HT-29 (cell line): ENCODE measurements at places on chromosomes 5 and 9.

DNA sequence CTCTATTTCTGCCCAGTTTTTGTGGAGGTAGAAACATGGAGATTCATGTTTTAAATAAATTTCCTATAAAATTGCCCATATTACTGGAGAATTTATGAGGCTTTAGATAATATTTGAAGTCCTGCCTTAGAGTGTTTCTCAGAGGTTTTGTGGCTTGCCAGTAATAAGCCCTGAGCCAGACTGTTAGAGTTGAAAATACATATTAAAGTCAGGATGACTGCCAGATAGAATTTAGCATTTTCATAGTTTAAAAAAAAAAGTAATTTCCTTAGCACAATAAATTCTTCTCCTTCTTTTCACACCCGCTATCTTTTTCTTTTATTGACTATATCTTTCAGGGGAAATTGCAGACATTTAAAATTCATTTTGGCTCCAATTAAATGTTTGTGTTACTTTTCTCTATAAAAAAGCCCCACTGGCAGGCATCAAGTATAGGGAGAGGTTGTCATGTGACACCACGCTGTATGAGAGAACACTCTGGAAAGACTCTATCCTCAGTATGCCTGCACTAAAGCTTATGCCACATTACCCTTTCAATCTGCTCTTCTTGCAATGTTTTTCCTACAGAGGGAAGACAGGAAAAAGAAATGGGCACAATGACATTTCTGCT lies 135.2 kb downstream of the MPDZ start:
- no peak for DNase-seq

DNA sequence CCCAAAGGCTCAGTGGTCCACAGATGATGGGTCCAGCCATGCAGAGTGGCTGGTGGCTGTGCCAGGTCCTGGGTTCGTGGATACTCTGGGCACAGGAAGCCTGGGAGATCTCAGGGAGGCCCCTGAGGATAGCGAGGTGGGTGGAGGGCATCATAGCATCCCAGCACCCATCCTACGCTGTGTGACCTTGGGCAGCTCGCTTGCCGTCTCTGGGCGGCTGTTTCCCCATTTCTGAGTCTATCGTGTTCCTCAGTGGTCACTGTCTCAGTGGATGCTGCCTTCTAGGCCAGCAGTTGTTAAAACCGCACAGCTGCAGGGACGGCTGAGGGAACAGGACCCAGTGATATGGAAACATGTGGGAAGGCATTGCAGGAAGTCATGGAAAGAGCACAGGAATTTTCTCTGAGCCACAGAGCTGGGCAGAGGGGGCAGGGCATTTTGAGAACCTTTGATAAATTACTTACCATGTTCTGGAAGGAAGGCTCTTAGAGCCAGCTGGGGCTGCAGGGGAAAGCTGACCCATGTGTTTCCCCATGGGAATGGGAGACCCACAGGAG lies 86.4 kb upstream of the COL5A1 start:
- DNase-seq, result no peak

- DNase-seq, result no peak
These were observed 61.6 kb downstream of the CXXC5 start for GRCh38 chr5:139709582-139710318.

- DNase-seq, result no peak
These were observed 38.5 kb upstream of the LCP2 start for GRCh38 chr5:170336065-170336464.
